ENCODE measurements at places on chromosomes 2 and 18. TPM values are rescaled to one million over a fixed set of nuclear protein-coding genes. Genes with fewer than 3 reads are reported as not detected.

FOXI3 gene
- polyA plus RNA-seq = not detected

TSHZ1 gene
- 3.7 TPM for polyA plus RNA-seq

GRCh38 chr2:5121642-5122041 lies 570.5 kb upstream of the SOX11 start:
- H3K36me3 ChIP-seq = no peaks in the 10 kb centered on the region
- DNase-seq = no peak
- H3K4me3 ChIP-seq = no peak overlapping the region
- H3K27me3 ChIP-seq = no peaks in the 10 kb centered on the region
- H3K4me1 ChIP-seq = no peaks in the 10 kb centered on the region

GRCh38 chr2:176136374-176137251 lies 7.1 kb downstream of the HOXD8 start:
- peak overlapping the region; percentile 86 for H3K4me3 ChIP-seq
- peak; percentile 79 for DNase-seq
- no peaks in the 10 kb centered on the region for H3K27me3 ChIP-seq
- H3K4me1 ChIP-seq = peaks cover 55% of the 10 kb centered on the region
- H3K27ac ChIP-seq = peak overlapping the region; percentile 86
- no peaks in the 10 kb centered on the region for H3K36me3 ChIP-seq

GRCh38 chr2:63983986-63984605 lies 35.1 kb downstream of the VPS54 start:
- H3K27ac ChIP-seq = no peak overlapping the region
- peaks cover 22% of the 10 kb centered on the region for H3K4me1 ChIP-seq
- no peaks in the 10 kb centered on the region for H3K36me3 ChIP-seq
- H3K27me3 ChIP-seq = no peaks in the 10 kb centered on the region
- no peak overlapping the region for H3K4me3 ChIP-seq

GRCh38 chr2:78682781-78683180 lies 342.7 kb upstream of the REG3G start:
- no peaks in the 10 kb centered on the region for H3K4me1 ChIP-seq
- no peaks in the 10 kb centered on the region for H3K36me3 ChIP-seq
- DNase-seq = no peak

GRCh38 chr18:35564795-35565453 lies 16.6 kb upstream of the GALNT1 start:
- DNase-seq = no peak
- no peaks in the 10 kb centered on the region for H3K36me3 ChIP-seq
- H3K27me3 ChIP-seq = no peaks in the 10 kb centered on the region
- H3K27ac ChIP-seq = no peak overlapping the region
- H3K4me1 ChIP-seq = no peaks in the 10 kb centered on the region

DNA sequence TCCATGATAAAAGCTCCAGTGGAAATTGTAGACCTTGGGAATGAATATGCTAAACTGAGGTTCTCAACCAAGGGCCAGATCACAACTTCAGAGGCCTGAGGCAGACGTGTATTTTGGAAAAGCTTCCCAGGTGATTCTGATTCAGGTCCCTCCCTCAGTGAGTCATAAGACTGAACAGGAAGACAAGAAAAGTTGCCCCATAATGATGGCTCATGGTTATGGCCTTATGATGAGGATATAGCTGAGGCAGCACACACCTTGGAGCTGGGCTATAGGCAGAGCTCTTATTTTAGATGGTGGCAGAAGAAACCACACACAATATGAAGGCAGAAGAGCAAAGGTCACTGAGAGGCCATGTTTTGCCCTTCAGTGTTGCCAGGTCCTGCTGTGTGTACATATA lies 9.6 kb downstream of the ANTXR1 start:
- H3K36me3 ChIP-seq = no peaks in the 10 kb centered on the region
- peaks cover 3% of the 10 kb centered on the region for H3K4me1 ChIP-seq
- no peak for DNase-seq
- peaks cover 4% of the 10 kb centered on the region for H3K27me3 ChIP-seq
- no peak overlapping the region for H3K4me3 ChIP-seq
- H3K27ac ChIP-seq = no peak overlapping the region

- peaks cover 17% of the 10 kb centered on the region for H3K4me1 ChIP-seq
- H3K27ac ChIP-seq = peak overlapping the region; percentile 50
- H3K4me3 ChIP-seq = no peak overlapping the region
- no peaks in the 10 kb centered on the region for H3K36me3 ChIP-seq
- no peak for DNase-seq
- H3K27me3 ChIP-seq = no peaks in the 10 kb centered on the region
These were observed 73.2 kb downstream of the IL1R2 start for GRCh38 chr2:102064679-102065674.

DNA sequence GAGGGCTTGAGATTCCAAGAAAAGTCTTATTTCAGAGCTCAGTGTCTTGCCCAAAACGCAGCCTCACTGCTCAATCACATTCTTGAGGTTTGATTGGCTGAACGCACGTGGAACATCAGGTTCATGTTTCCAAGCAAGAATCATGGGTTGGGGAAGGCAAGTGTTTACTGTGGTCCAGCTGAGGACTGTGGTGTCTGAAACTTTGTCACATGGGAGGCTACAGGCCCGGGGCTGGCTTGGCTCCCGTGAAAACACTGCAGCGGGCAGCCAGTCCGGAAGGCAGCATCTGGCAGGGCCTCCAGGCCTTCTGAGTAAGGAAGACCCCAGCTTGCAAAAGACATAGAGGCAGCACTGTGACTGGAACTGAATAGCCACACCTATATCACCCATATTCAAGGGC lies 84.7 kb downstream of the POLR1A start:
- DNase-seq = peak; percentile 87
- no peaks in the 10 kb centered on the region for H3K27me3 ChIP-seq
- H3K36me3 ChIP-seq = peaks cover 1% of the 10 kb centered on the region
- peaks cover 15% of the 10 kb centered on the region for H3K4me1 ChIP-seq

- peaks cover 2% of the 10 kb centered on the region for H3K4me1 ChIP-seq
- peak within 1 kb of the TSS; percentile 28 for H3K4me3 ChIP-seq
- H3K27ac ChIP-seq = no peak within 1 kb of the TSS
- H3K27me3 ChIP-seq = no peaks in the 10 kb centered on the region
- H3K36me3 ChIP-seq = no peaks in the 10 kb centered on the region
These were observed at the start of gene DRC1 for GRCh38 chr2:26401739-26402541. TSS of gene DRC1 (plus strand) at chr2:26401920. CDS start at chr2:26401990, 70 bp downstream.

DNA sequence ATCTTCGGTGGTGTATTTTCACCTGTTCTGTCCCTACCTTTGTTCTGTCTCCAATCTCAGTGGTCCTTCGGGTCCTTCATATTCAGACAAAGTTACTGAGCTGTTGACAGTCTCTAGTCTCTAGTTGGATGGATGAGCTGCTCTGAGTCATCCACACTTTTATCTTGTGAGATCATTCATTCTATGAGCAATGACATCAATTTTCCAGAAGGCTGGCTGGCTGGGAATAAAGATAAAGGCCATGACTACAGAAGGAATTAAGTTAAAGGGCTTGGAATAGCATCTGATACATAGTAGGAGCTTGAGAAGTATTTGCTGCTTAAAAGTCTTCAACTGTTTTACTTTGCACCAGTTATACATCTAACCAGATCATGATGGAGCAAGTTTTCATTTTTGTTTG lies 43.1 kb upstream of the SLC39A10 start:
- peaks cover 4% of the 10 kb centered on the region for H3K4me1 ChIP-seq
- H3K27me3 ChIP-seq = no peaks in the 10 kb centered on the region
- H3K27ac ChIP-seq = no peak overlapping the region
- H3K4me3 ChIP-seq = no peak overlapping the region
- DNase-seq = peak; percentile 73
- no peaks in the 10 kb centered on the region for H3K36me3 ChIP-seq

DNA sequence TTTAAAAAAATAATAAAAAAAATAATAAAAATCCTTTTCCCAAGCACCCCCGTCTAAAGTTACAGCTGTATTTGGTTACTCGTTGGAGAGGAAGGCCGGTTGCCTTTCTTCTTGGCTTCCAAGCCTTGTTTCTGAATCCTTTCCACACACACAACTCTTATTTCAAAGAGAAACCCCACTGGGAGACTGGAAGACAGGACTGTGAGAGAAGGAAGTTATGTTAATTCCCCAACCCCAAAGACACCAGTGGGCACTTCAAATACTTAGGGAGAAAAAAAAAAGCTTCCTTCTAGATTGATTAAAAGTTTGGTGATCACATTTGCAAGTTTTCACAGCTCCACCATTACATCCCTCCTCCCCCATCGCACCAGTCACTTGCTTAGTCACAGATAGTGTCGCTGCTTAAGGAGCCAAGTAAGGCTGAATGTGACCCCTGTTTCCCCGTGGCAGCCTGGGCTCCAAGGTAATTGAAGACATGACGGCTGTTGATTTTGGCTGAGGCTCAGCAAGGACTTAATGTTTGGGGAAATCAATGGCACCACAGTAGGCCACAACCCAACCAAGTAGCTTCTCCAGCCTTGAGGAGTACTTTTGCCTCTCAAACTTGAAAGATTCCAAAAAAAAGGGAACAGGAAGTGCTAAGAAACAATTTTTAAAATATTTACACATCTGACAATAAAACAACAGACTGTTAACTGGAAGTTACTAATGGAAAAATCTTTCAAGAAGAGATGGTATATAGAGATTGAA lies 40.8 kb upstream of the FRZB start:
- no peaks in the 10 kb centered on the region for H3K4me1 ChIP-seq
- no peak overlapping the region for H3K4me3 ChIP-seq
- H3K27ac ChIP-seq = no peak overlapping the region
- DNase-seq = peak; percentile 25

All from endothelial cell of umbilical vein (primary cell).